ENCODE measurements at places on chromosomes 5 and 9.

- no peak for DNase-seq
Observed at GRCh38 chr5:8676695-8677094, 807.7 kb downstream of the MTRR start.

DNA sequence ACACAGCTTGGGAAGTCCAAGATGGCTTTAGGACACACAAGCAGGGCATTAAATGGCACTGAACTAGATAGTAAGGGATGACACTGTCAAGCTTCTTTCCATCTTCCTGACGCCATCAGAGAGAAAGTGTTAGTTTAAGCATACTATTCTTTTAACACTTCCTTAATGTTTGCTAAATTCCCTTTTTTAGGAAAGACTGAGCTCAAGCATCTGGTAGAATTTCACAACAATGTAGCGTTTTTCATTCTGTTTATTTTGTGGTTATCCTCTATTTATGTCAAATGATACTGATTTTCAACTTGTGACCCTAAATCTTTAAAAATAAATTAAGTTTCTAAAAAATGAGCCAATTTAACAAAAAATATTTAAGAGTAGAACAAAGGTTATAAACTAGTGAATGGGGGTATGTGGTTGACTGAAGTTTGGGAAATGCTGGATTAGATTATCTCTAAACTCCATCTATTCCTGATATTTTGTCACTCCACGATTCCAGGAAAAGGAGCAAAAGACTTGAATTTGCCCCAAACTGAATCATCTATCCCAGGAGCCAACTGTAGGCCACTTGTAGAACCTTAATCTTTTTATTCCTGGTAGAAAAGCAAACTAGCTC lies 147.4 kb upstream of the KLF9 start:
- DNase-seq: no peak

- DNase-seq: no peak
Observed at GRCh38 chr5:62627121-62627520, 48.5 kb downstream of the LRRC70 start.

DNA sequence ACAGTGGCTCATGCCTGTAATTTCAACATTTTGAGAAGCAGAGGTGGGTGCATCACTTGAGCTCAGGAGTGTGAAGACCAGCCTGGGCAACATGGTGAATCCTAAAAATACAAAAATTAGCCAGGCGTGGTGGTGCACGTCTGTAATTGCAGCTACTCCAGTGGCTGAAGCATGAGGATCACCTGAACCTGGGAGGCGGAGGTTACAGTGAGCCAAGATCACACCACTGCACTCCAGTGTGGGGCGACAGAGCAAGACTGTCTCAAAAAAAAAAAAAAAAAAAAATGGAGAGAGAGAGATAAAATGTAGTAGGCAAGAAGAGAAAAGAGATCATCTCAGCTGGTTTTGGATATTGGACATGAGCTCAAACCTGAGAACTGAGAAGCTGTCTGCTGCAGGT lies 23.7 kb upstream of the ZCCHC7 start:
- no peak for DNase-seq

- DNase-seq: no peak
Observed at GRCh38 chr5:76625087-76625815, 2.0 kb upstream of the F2RL2 start.

DNA sequence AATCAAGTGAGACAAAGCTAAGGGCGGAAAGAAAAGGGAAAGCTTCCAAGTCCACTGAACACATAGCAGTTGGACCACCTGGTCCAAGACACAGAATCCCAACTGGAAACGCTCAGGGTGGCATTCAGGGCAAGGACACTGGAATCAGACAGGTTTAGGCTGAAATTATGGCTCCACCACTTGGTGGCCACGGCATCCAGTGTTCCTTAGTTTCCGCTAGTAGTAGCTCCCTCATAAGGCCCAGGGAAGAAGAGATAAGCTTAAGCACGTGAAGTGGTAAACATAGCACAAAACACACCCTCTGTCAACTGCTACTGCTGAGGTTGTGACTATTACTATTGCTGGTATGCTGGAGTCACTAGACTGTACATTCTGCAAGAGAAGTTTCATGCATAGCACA lies 209.4 kb downstream of the GLIS3 start:
- DNase-seq: no peak

DNA sequence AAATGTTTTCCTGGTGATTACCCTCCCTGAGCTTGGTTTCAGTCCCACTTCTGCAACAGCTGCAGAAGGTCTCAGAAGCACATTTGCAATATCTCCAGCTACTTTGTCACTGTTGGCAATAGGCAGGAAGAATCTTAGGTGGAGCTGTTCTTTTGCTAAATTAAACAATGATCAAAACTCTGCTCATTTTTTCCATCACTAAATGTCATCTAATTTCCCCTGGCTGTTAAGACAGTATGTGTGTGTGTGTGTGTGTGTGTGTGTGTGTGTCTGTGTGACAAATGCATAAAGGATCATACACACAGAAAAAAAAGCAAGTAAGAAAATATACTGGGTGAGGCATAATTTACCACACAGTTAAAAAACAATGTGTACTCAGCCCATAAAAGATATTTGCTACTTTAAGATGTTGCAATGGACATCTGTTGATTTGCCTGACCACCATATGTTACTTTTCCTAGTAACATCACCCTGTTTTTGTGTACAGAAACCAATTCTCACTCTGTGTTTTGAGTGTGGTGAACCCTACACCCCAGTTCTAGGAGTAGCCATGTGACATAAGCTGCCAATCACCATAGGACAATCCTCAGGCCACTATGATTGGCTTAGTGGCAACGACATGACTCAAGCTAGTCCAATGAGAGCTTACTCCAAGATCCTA lies 572.6 kb upstream of the CLINT1 start:
- DNase-seq: no peak

GRCh38 chr9:130974697-130975096 lies 34.3 kb upstream of the LAMC3 start:
- no peak for DNase-seq

- no peak for DNase-seq
Observed at GRCh38 chr5:65961633-65962032, 35.3 kb downstream of the ERBIN start.

DNA sequence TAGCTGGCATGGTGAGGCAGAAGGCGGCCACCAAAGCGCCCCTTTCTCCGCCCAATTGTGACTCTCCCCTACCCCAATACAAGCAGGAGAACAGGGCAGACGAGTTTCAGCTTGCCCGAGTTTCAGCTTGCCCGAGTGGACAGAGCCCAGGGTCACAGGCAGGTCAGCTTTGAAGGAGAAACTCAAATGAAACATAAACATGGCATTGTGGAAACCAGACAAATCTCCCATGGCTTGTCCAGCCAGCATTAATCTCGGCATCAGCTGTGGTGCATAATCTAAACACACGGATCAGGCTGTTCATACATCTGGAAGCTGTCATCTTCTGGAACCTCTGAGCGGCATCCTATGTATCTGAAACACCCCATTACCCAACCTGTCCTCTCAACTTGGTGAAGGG lies 16.9 kb downstream of the PTCH1 start:
- no peak for DNase-seq

Data from stimulated activated CD4-positive, alpha-beta T cell treated with anti-CD3 and anti-CD28 coated beads, Interleukin-12 subunit alpha, Interleukin-12 subunit beta, amount 100 ng/mL, for 24 hours (primary cell).